ENCODE measurements at places on chromosomes 11 and 22. TPM values are rescaled to one million over a fixed set of nuclear protein-coding genes. Genes with fewer than 3 reads are reported as not detected.

GRCh38 chr11:312092-312816 lies 1.6 kb upstream of the IFITM1 start:
- no peak for DNase-seq

The CASP5 gene
- 0.72 TPM for total RNA-seq

The SYT9 gene
- total RNA-seq: not detected

The LAYN gene
- 10.2 TPM for total RNA-seq

The VPREB1 gene
- not detected for total RNA-seq
